Stimulated activated CD8-positive, alpha-beta memory T cell treated with anti-CD3 and anti-CD28 coated beads, Interleukin-12 subunit alpha, Interleukin-12 subunit beta, amount 100 ng/mL, for 4 hours (primary cell): ENCODE measurements at places on chromosomes 1 and 21.

DNA sequence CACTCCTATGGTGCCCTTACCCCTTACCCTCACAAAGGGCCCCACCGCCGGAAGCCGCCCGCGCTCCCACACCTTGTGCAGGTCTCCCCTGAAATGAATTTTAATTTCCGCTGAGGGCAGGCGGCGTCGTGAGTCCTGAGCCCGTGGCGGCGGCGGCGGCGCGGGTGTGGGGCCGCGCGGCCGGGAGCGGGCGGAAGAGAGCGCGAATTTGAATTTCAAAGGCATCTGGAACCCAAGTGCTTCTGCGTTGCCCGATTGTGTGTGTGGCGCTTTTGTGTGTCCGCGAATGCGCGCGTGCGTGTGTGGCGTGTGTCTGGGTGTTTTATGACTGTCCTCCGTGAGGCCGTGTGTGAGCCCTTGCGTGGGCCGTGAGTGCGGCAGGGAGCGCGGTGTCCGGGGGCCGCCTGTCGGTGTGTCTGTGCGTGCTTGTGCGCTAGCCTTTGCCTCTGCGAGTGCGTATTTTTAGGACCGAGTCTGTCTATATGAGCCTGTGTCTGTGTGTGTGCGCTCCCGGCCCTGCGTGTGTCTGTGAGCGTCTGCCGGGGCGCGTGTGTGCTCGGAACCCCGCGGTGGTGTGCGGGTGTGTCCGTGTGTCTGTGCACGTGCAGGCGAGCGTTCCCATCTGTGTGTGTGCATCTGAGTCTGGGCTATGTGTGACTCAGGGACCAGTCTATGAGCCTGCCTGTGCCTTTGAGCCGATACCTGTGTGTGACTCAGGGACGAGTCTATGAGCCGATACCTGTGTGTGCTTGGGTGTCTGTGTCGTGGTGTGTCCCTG, 7.9 kb upstream of the ADGRB2 start:
- DNase-seq = peak; percentile 27

DNA sequence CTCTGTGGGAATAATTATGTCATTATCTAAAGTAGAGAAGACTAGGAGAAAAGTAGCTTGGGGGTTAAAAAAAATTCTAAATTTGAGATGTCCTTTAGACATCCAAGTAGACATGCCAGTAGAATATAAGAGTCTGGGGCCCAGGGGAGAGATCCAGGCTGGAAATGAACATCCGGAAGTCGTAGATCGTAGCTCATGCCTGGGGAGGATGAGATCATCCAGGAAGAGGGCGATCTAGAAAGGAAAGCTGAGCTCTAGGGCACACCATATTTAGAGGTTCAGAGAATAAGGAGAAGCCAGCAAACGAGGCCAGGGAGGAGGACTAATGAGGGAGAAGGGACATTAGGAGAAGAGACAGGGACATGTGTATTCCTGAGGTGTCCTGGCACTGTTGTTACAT, 12.2 kb downstream of the NGF start:
- no peak for DNase-seq

DNA sequence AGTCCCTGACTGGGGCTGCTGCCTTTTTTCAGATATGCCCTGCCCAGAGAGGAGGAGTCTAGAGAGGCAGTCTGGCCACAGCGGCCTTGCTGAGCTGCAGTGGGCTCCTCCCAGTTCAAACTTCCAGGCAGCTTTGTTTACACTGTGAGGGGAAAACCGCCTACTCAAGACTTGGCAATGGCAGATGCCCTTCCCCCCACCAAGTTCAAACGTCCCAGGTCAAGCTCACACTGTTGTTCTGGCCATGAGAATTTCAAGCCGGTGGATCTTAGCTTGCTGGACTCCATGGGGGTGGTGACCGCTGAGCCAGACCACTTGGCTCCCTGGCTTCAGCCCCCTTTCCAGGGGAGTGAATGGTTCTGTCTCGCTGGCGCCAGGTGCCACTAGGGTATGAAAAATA, 18.3 kb upstream of the C1orf53 start:
- no peak for DNase-seq

DNA sequence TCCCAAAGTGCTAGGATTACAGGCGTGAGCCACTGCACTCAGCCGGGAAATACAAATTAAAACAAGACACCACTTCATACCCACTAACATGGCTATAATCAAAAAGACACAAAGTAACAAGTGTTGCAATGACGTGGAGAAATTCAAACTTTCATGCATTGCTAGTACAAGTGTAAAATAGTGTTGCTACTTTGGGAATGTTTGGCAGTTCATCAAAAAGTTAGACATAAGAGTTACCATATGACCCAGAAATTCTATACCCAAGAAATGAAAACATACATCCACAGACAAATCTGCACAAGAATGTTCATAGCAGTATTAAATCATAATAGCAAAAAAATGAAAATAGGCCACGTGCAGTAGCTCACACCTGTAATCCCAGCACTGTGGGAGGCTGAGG, 16.4 kb downstream of the FOXJ3 start:
- DNase-seq = no peak

GRCh38 chr1:230145953-230146476, 79.0 kb downstream of the GALNT2 start:
- no peak for DNase-seq

- no peak for DNase-seq
Observed at GRCh38 chr1:2961081-2961480, 60.2 kb upstream of the ACTRT2 start.
